ENCODE measurements at places on chromosomes 3 and 15.

- no peak for DNase-seq
Measured at GRCh38 chr3:10317311-10317960, 3.5 kb downstream of the SEC13 start.

GRCh38 chr3:151804267-151804666 is 9.6 kb upstream of the AADAC start:
- DNase-seq: no peak

GRCh38 chr15:29568840-29569532 is 253.3 kb downstream of the TJP1 start:
- DNase-seq: peak; percentile 66

GRCh38 chr3:24387000-24387399 is 107.7 kb downstream of the THRB start:
- no peak for DNase-seq

- DNase-seq: peak; percentile 87
Measured at GRCh38 chr15:62066663-62067447, at the start of gene C2CD4A. Gene C2CD4A (plus strand): TSS chr15:62066977. CDS start chr15:62067614, 637 bp downstream.

DNA sequence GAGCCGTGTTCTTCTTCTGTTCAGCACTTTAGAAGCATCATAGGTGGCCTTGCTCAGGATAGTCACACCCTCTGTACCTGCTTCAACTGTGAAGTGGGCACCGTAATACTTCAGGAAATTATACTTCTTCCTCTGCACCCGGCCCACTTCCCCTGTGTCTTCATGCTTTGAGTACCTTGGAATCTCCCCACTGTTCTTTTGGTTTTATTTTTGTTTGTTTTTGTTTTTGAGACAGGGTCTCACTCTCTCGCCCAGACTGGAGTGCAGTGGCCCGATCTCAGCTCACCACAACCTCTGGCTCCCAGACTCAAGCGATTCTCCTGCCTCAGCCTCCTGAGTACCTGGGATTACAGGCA is 1.7 kb downstream of the P2RY14 start:
- DNase-seq: no peak

DNA sequence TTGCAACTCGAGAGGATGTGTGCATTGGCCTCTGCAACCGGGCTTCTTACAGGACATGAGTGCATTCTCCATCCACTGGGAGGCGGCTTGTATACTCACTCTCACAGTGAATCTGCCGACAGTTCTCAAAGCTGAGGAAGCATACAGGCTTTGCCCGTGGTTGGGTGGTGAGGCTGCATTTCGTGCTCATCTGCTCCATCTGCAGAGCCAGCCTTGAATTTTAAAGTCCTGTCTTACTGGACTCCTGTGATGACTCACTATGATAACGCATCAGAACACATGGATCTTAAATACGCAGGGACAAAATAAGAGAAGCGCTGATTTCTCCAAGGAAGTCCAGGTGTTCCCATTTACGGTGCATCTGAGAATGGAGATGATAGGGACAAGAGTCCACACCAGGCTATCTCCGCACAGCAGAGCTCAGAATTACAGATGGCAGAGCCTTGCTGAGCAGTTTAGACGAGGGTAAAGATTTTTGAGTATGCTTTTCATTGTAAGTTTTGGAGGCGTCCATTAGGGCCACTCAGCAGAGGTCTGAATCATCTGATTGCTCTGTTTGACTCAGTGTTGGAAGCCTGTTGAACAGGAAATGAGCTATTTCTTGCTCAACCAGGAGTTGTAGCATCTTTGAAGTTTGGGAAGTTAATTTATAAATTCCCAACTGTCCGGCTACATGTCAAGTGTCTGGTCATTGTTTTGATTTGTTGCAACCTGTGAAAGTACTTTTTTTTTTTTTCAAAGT is 87.1 kb downstream of the GABRG3 start:
- no peak for DNase-seq

GRCh38 chr15:69126054-69126469 is 34.4 kb upstream of the GLCE start:
- no peak for DNase-seq

- no peak for DNase-seq
Measured at GRCh38 chr15:98730860-98731711, 82.7 kb downstream of the IGF1R start.

DNA sequence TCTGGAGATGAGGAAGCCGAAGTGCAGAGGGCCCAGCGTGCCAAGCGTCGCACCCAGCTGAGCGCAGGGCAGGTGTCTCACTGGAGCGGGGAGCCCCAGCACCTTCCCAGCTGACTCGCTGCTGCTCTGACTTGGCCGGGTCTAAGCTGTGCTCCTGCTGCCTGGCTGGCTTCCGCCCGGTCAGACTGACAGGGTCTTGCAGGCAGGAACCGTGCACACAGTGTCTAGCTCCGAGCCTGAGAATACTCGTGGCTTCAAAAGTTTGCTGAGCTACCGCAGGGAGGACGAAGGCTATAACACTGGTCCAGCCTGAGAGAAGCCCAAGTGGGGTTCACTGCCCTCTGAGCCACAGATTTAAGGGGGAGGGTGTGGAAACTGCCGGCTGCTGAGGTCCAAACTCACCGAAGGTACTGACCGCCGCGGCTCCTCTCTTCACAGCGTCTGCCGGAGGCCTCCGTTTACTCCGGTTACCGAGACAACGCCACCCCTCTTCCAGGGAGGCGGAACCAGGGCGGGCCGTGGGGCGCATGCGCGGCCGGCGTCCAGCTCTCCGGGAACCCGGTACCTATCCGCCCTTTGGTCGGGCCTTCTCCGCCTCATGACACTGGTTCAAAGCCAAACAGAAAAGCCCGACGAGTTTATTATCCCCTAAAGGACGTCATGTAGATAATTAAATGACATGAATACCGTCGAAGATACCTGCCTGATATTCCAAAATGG is at the start of gene CFAP44:
TSS of gene CFAP44 (minus strand) at position 443 of the 720 bp plus-strand sequence. CDS start 7,829 bp downstream, outside the sequence.
- DNase-seq: peak; percentile 66

GRCh38 chr3:45098310-45098709 is 47.9 kb downstream of the CDCP1 start:
- no peak for DNase-seq

DNA sequence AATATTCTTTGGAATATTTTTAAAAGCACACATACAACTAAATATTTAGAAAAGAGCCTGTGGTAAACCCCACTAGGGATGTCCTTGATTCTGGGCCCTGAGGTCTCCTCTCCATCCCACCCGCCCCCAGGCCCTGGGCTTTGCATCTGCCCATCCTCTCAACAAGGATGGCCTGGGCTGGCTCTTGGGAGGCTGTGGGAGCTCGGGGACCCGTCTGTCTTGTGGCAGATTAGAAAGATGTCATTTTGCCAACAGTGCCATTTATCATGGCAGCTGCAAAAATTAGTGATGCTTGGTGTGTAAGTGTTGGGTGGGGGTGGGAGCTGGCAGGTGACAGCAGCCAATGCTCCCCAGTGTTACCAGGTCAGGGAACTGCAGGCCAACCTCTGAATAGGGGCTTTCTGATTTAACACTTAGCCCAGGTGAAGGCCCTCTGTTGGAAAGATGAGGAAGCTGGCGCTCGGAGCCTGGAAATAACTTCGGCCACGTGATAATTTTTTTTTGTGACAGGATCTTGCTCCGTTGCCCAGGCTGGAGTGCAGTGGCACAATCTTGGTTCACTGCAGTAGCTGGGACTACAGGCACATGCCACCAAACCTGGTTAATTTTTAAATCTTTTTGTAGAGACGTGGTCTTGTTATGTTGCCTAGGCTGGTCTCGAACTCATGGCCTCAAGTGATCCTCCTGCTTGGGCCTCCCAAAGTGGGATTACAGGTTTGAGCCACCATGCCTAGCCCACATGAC is 16.9 kb upstream of the CSPG4 start:
- no peak for DNase-seq

- DNase-seq: peak; percentile 46
Measured at GRCh38 chr3:38960953-38961622, 90.7 kb downstream of the SCN11A start.

All from mucosa of descending colon (tissue), 3 donors.